Articular chondrocyte of knee joint (primary cell): ENCODE measurements at places on chromosomes 12 and 14. TPM values are rescaled to one million over a fixed set of nuclear protein-coding genes. Genes with fewer than 3 reads are reported as not detected.

The RBP5 gene
- total RNA-seq, result not detected in 2 replicates

The KCNJ8 gene
- total RNA-seq, result 0.22 and 0.26 TPM in 2 replicates

The C12orf50 gene
- total RNA-seq, result not detected in 2 replicates

The KCNMB4 gene
- total RNA-seq, result 0.13 and 0.22 TPM in 2 replicates

The GPRC5D gene
- total RNA-seq, result not detected in 2 replicates
